ENCODE measurements at places on chromosomes 16 and 17.

DNA sequence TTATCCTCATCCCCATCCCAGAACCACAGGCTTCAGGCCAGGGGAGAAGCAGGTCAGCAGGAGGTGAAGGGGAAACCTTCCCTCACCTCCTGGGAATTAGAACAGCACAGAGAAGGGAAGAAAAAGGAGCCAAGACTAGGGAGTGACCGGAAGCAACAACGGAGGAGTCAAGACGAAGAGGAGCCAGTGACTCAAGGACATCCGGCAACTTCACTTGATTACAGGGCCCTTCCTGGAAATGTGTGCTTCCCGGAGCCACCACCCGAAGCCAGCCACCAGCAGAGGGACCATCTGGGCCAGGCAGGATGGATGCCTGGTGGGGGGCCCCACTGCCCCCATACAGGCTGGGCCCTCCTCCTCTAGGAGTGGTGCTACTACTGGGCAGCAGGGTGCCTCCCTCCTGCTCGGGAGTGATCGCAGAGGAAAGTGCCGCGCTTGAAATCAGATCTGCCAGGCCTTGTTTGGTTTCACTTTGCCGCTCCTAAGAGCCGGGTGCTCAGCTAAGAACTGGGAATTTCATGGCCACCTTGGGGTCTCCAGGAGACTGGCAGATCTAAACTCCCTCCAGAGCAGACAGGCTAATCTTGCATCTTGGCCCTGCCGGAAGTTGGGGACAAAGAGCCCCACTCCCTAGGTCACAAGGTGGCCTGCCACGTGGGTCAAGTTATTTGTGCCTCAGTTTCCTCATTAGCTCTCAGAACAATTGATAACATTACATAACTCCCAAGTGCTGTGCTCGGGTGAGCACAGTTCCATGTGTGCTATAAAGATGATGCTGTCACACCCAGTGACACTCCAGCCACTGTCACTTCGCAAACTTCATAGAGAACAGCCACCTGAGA is 6.6 kb downstream of the CDC42EP4 start:
- no peak for DNase-seq

GRCh38 chr16:27228621-27229501 is 25.5 kb downstream of the KDM8 start:
- no peak for DNase-seq

- no peak for DNase-seq
Measured at GRCh38 chr17:63838631-63839171, 3.8 kb downstream of the SMARCD2 start.

DNA sequence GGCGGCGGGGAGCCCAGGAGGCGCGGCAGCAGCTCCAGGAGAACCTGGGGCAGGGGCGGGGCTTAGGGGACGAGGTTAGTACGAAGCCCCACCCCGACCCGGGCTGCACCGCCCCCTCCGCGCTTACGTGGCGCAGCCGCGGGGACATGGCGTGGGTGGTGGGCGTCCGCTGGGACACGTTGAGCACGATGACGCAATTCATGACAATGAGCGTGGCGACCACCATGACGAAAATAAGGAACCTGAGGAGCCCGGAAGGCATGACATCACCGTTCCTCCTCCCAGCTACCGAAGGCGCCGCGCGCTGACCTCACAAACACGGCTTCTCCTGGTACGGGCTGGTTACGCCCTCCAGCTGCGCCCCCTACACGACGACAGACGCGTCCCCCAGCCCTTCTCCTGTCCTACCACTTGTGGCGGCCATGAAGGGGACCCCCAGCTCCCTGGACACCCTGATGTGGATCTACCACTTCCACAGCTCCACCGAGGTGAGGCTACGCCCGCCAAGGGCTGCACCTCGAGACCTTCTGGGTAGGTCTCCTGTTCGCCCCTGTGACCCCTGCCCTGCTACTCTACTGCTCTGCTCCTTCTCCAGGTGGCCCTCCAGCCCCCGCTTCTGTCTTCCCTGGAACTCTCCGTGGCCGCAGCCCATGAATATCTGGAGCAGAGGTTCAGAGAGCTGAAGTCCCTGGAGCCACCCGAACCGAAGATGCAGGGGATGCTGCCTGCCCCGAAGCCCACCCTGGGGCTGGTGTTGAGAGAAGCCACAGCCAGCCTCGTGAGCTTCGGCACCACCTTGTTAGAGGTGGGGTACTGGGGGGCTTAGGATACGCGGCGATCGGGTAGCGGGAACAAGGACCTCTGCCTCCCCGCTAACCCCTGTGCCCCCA is at the start of gene C17orf107:
C17orf107 (plus strand) TSS at position 196 of the 890 bp plus-strand sequence; CDS start at position 423, 227 bp downstream.
- DNase-seq, result peak; percentile 86

DNA sequence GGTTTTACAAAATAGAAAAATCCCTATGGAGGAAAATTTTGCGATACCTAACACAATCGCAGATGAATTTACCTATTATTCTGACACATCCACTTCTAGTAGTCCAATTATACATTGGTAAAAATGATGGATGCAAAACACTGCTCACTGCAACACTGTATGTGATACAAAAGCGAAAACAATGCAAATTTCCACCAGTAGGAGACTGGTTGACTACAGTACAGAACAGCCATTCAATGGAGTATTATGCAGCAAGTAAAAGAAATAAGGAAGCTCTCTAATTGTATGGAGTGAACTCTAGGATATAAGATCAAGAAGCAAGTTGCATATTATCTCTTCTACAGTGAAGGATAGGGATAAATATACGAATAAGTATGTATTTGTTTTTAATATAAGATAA is 48.5 kb downstream of the SETD6 start:
- DNase-seq, result no peak

DNA sequence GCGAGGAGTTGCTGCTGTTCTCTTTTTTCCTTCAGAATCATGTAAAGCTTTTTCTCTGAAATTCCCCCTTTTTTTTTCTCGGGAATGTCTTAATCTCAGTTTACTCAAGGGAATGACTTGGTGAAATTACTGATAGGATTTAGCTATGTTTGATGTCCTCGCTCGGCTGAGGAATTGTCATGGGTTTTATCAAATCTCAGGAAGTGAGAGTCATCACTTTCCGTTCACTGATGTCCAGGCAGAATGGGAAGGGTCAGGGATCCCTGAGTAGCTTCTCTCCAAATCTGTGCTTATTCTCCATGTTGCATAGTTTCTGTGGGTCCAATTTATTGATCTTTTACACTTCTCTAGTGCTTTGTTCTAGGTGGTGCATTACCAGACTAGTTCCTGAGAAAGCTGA is 6.3 kb downstream of the IGSF6 start:
- no peak for DNase-seq

DNA sequence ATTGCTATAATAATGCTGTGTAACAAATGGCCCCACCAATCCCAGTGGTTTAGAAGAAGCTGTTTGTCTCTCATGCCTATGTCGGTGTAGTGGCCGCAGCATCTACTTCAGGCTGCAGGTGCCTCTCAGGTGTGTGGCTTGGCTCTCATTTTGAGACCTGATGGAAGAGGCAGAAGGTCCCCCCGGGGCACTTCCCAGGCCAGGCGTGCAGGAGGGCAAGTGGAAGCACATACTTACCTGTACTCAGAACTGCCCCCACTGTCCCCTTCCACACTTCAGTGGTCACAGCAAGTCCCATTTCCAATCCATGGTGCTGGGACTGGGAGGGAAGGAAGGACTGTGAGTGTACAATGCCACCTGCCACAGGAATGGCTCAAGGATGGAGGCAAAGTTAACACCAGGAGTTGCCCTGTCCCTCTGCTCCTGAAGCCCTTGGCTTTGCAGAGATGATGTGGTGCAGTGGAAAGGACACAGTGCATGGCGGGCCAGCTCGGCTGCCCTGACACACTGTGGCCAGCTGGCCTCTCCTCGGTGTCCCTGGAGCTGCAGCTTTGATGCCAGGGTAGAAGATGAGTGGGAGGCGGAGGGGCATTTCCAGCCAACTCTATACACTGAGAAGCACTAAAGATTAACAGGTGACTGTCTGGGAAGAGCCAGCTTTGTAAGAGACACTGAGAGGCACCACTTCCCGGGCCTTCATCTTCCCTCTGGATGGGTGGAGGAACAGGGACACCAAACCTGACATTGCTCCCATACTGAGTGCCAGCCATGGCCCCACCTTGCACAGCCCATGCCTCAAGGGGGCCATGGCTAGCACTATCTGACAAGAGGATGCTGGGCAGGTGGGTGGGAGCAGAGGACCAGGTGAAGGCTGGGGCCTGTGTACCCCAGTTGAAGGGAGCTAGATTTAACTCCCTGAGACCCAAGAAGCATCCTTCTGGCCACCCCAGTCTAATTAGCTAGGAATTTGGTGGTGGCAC is 105.9 kb downstream of the METRNL start:
- DNase-seq, result no peak

- DNase-seq, result no peak
Measured at GRCh38 chr17:77693776-77694175, 264.7 kb upstream of the TNRC6C start.

- DNase-seq, result no peak
Measured at GRCh38 chr17:43645765-43646481, 15.8 kb downstream of the MEOX1 start.

DNA sequence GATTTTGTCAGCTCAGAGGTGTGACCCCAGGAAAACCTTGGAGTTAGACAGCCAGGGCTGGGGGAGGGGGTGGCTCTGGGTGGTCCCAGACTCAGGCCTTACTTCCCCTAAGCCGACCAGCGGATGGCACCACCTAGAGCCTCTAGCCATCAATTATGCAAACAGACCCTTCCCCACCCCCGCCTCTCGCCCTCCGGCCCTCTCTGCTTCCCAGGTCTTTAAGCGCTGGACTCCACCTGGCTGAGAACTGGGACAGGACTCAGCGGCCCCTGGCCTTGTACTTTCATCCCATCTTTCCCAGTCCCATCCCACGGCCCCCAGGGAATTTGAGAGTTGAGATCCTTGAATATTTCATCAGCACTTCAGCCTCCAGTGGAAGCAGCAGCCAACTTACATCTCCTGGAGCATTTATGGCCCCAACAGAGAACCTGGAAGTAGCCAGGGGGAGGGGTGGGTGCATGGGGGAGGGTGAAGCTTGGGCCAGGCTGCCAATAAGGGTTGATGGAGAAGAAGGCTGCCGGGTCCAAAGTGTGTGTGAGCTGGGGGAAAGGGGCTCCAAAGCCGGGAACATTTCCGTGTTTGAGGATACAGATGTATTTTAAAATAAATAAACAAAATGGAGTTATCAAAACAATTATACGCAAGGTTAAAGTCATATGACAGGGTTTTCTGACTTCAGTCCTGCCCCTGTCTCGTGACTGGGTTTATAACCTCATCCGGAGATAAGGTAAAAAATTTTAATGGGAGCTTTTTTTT is 7.5 kb upstream of the JUP start:
- DNase-seq, result no peak

- peak; percentile 89 for DNase-seq
Measured at GRCh38 chr17:39401412-39402243, at the start of gene FBXL20. FBXL20 (minus strand) TSS chr17:39401626; CDS start chr17:39401402, 224 bp downstream.

- DNase-seq, result no peak
Measured at GRCh38 chr16:20791923-20792612, 14.2 kb downstream of the ERI2 start.

DNA sequence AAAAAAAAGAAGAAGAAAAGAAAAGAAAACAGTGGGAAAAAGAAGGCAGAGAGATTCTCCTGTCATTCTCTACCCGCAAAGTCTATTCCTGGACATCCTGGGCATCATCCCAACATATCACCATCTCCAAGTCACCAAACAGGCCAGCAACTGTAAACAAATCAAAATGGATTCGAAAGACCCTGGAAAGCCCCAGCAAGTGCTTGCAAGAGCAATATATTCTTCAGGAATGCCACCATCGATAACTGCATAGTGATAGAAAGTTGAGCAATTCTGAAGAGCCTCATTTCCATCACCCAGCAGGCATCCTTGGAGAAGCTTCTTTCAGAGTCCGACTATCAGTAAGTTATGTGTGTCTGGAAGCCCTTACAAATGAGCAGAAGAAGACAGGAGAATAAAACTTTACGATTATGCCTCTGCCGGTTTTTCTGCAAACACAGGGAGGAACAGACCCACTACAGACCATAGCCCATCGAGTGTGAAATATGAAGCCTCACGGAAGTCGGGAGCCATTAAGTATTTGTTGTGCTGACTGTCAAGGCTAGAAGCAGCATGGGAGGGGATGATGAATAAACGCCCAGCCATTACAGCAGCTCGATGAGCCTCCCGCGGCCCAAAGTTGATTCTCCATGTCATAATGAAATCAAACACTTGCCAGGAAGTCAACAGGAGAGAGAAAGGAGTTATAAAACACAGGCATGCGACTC is 64.5 kb upstream of the SEC14L1 start:
- no peak for DNase-seq

GRCh38 chr16:11213373-11213772 is 42.6 kb downstream of the SOCS1 start:
- no peak for DNase-seq

DNA sequence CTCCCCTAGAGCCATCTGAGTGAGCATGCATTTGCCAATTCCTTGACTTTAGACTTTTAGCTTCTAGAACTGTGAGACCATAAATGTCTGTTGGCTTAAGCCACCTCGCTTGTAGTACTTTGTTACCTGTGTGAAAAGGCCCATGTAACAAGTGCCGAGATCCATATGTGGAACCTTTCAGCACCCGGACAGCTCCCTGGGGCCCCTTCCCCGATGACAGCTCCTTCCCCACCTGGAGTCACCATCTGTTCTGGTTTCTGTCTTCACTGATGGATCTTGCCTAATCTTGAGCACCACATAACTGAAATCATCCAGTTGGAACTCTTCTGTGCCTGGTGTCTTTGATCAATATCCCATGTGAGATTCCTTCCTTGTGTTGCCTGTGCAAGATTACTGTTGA is 78.9 kb upstream of the EEF2KMT start:
- no peak for DNase-seq

GRCh38 chr17:32150358-32150757 is 8.1 kb downstream of the RHOT1 start:
- DNase-seq, result no peak

- DNase-seq, result no peak
Measured at GRCh38 chr16:361341-361871, 8.9 kb upstream of the AXIN1 start.

GRCh38 chr17:31249835-31250141 is 47.3 kb downstream of the OMG start:
- DNase-seq, result no peak

- DNase-seq, result no peak
Measured at GRCh38 chr17:42323268-42323773, 35.0 kb downstream of the STAT5A start.

DNA sequence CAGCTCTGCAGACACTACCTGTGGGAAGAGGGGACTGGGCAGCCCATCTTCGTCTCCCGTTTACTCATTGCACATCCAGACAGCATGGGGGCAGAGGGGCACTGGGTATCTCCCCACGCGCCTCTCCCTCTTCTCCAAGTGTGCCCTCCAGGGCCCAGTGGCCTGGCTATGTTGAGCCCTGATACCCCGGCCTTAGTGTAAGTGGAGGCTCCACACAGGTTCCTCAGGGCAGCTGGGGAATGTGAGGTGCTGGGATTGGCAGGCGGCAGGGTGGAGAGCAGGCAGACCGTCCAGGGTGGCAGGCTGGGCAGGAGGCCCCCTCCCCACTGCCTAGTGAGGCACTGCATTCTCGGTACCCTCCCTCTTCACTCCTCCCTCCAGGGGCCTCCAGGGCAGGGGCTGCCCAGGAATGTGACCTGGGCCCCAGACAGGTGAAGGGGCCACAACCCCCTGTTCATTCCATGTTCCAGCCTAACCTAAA is 13.2 kb upstream of the NAGLU start:
- no peak for DNase-seq

Measured in stimulated activated CD8-positive, alpha-beta memory T cell treated with anti-CD3 and anti-CD28 coated beads, Interleukin-15, amount 100 ng/mL, for 24 hours (primary cell).